ENCODE measurements at places on chromosomes 7 and 10.
A peak's percentile ranks its signal among the peaks of the same experiment; 100 is the strongest.

DNA sequence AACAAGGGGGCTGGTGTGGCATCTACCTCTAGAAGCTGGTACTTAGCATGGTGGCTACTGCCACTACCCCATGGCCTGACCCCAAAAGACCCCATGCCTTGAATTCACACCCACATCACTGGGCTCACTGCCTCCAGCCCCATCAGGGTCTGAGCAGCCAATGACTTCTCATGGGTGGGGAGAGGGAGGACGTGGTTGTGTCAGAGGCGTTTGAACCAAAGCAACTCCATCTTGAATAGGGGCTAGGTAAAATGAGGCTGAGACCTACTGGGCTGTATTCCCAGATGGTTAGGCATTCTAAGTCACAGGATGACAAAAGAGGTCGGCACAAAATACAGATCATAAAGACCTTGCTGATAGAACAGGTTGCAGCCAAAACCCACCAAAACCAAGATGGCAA, 15.2 kb downstream of the KCP start:
- no peak for DNase-seq

- DNase-seq: no peak
These were observed 24.5 kb upstream of the MSRB2 start for GRCh38 chr10:23070913-23071218.

- DNase-seq: no peak
These were observed 82.2 kb downstream of the SORBS1 start for GRCh38 chr10:95478935-95479334.

DNA sequence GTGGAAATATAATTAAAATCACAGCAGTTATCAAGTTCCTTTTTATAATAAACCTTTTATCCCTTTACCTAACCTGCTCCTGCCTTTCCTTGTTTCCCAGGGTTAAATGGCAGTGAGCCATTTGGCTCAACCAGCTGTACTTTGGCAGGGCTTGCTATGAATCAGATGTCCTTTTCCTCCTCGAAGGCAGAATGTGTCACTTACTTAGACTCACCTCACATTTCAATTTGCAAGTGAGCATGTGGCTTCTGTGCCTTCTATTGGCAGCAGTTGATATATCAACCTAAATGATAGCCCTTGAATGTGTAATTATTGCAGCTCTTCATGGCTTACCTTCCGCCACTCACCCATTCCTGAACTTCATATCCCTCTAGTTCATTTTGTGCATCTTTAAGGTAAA, 301.7 kb downstream of the CSTF2T start:
- no peak for DNase-seq

DNA sequence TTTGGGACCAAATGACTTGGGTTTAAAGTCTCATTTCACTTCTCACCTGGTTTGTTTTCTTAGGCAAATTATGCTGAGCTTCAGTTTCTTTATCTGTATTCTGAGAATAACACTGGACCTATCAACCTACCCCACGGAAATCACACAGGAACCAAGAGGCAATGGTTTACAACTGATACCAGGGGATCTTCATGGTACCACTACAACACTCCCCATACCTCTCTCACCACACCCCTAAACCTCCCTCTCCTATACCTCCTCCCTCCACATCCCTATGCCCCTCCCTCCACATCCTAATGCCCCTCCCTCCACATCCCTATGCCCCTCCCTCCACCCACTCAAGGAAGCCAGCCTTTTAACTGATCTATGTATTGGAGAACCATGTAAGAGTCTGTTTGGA, 9.9 kb downstream of the FAM204A start:
- no peak for DNase-seq

- no peak for DNase-seq
These were observed 281.6 kb upstream of the ZNF32 start for GRCh38 chr10:43930243-43930642.

GRCh38 chr7:15560968-15561367, 847 bp downstream of the AGMO start:
- DNase-seq: no peak

- DNase-seq: no peak
These were observed 75.5 kb upstream of the TRIL start for GRCh38 chr7:29033584-29033983.

DNA sequence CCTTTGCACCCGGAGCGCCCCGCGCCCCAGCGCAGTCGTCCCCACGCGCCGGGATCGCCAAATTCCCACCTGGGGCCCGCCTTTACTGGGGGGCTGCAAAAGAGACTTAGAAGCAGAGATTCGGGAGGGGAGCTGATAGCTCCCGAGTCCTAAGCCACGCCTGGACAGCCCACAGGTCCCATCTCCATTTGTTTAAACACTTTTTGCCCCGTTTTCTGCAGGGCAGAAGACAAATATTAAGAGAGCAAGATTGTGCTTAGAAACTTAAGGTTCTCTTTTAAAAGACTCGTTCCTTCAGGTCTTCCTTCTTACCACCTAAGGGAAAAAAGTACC, 299.1 kb upstream of the NFE2L3 start:
- DNase-seq: no peak

GRCh38 chr10:16887565-16887964, 70.3 kb upstream of the RSU1 start:
- DNase-seq: no peak

DNA sequence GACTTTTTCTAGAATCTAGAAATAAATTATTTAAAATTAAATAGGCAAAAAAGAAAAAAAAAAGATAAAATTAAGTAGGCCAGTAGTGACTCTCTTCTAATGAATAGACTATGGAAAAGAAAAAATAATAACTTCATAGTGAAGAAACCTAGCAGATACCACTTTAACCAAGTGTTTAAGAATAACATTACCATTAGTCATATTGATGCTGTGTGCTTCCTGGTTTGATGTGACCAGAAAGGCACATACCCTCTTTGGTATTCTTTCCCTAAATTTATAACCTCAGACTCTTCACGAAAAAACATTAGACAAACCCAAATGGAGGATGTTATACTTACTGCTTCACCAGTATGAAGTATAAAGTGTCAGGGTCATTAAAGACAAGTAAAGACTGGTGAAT, 42.6 kb downstream of the KIF20B start:
- DNase-seq: no peak

GRCh38 chr7:77269360-77270093, 69.9 kb upstream of the FGL2 start:
- DNase-seq: no peak

GRCh38 chr10:132293201-132293812, 14.4 kb downstream of the STK32C start:
- no peak for DNase-seq

DNA sequence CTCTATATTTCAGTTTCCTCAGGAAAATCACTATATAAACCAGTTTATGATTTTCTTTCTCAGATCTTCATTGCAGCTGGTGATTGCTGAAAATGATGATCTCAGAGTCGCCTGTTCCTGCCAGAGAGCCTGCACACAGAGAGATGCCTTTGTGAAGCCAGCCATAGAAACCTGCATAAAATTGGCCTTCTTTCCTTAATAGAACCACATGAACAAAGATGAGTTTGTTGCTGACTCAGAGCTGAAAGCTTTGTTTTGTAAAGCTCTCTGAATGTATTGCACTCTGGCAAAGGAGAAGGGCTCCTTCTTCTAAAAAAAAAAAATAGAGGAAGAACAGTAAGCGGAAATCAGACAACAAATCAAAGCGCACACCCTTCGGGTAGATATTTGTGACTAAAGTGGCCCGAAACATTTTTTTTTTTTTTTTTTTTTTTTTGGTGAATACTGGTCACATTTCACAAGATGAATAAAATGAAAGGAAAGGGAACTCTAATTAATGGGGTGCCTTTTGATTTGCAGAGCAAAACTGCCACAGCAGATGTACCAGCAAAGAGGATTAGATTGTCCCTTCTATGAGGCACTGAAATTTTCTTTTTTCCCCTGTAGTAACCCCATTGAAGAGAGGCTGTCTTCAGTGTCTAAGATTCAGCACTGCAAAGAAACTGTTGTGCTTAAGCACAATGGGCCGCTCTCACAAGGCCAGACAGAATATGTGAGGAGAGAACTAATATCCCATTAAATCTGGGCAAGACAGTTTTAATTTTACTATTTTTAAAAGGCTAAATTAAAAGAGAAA, 75.1 kb upstream of the PTPRZ1 start:
- no peak for DNase-seq

- DNase-seq: no peak
These were observed 94.9 kb downstream of the NPSR1 start for GRCh38 chr7:34752929-34753328.

GRCh38 chr7:95469848-95470247, 15.9 kb upstream of the ASB4 start:
- DNase-seq: no peak

- DNase-seq: peak; percentile 60
These were observed at the start of gene STX1A for GRCh38 chr7:73718905-73719805. STX1A (minus strand) TSS chr7:73719669; CDS start chr7:73719631, 38 bp downstream.

DNA sequence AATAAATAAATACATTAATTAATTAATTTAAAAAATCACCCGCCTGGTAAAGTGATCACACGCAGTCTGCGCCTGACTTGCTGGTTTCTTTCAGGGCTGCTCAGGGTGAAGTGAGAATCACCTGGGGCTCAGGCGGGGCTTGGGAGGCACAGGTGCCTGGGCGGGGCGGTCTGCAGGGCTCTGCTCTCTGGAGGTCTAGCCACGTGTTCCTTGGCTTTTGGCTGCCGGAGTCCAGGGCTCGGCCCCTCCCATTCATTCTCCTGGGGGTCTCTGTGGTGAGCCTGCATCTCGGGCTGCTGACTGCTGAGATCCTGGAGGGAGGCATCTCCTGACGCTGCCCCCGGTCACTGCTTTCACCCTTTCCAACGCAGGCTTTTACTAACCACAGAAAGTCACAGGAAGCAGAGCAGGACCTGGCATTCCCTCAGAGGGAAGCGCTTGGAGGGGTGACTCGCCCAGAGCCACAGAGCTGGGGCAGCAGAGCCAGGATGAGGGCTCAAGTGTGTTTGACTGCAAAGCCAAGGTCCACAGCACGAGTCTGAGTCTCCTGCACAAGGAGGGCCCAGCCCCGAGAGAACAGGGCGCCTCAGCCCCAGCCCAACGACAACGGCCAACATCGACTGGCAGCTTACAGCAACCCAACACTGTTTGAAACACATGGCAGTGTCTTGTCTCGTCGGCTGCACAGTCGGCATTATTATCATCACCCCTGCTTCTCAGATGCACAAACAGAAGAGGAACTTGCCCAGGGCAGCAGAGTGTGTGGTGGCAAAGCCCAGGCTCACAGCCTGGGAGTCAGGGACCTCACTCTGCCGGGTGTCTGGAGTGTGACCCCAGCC, 22.4 kb upstream of the MNX1 start:
- DNase-seq: no peak

- DNase-seq: no peak
These were observed 489.1 kb downstream of the SUGCT start for GRCh38 chr7:40623863-40624262.

GRCh38 chr7:19920705-19921104, 147.3 kb upstream of the TMEM196 start:
- no peak for DNase-seq

DNA sequence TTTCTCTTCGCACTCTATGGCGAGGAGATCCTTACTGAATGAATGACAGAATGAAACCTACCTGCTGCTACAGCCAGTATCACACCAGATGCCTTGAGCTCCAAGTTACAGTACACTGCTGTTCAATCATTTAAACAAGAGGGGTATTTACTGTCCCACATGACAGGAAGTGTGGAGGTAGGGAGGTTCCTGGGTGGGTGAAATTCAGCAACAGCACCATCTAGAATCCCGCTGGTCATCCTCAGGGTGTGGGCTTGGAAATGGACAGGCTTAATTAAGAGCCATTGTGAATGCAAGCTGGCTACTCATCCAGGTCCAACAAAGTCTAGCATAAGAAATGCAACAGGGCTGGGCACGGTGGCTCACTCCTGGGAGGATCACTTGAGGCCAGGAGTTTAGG, 14.7 kb downstream of the CYTH3 start:
- no peak for DNase-seq

DNA sequence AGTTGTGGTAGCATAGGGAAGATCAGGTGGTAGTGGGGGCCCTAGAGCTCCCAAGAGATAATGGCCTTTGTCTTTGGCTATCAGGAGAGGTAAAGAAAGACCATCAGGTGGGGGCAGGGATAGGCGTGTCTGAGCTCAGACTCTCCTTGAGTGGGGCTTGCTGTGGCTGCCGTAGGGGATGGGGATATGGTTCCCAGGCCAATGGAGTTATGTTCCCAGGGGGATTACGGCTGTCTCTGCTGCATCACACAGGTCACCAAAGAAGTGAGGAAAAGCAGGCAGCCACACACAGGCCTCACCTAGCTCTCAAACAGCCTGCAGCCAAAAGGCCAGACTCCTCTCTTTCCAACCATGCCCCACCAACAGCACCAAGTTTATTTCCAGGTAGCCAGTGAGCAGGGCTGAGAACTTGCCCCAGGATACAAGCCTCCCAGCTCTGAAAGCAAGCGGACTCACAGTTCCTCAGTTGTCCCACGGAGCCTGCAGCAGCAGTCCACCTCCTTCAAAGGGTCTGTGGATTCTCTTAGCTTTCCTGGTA, 37.6 kb upstream of the C1QL3 start:
- no peak for DNase-seq
